ENCODE measurements at places on chromosomes 3 and 15.

DNA sequence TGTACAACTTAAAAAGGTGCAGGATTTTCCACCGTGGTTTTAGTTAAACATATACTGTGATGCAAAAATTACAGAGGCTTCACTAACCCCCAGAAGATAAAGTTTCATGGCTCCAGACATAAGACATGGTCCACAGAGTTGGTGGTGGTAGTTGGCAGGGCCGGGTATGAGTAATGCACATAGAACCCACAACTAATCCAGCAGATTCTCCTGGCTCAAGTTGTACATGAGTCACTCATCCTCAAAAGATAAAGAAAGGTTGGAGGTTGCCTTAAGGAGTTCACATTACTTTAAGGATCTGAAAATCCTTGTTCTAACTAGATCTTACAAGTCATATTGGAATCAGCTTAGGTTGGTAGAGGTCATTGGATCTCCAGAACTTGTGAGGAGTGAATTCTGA, 98.3 kb upstream of the ZBTB20 start:
- no peak for DNase-seq

DNA sequence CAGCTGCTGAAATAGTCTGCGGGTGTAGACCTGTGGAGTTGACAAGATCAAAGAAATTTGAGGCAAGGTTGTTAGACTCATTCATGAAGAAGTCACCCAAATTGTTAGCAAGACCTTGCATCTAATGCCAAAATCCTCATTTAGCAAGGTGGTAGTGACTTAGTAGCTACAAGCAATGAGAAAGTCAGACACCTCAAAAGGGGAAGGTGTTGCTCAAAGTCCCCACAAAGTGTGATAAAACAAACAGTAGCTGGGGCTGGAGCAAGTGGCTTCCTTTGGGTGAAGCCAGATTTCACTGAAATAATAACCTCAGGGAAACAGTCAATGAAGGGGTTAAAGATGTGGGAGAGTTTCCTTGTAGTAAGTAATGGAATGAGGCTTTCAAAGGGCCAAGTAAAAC, 44.9 kb downstream of the CD86 start:
- DNase-seq, result no peak

- no peak for DNase-seq
Observed at GRCh38 chr3:39148435-39149058, 4.8 kb downstream of the CSRNP1 start.

DNA sequence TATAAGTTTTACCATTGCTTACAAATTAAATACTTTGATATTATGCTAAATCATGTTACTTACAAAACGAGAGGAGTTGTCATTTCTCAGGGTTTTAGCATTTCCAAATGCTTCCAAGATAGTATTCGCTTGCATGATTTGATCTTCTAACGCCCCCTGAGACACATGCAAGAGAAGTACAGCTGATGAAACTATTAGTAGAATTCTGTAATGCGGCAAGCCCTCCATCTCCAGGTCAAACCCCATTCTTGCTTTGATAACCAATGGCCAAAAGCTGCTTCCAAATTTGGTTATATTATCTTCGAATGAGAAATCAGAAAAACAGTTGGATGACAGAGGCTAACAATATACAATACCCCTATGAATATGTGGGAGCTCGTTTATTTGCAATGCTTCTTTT, 14.7 kb downstream of the MYH15 start:
- DNase-seq, result no peak

DNA sequence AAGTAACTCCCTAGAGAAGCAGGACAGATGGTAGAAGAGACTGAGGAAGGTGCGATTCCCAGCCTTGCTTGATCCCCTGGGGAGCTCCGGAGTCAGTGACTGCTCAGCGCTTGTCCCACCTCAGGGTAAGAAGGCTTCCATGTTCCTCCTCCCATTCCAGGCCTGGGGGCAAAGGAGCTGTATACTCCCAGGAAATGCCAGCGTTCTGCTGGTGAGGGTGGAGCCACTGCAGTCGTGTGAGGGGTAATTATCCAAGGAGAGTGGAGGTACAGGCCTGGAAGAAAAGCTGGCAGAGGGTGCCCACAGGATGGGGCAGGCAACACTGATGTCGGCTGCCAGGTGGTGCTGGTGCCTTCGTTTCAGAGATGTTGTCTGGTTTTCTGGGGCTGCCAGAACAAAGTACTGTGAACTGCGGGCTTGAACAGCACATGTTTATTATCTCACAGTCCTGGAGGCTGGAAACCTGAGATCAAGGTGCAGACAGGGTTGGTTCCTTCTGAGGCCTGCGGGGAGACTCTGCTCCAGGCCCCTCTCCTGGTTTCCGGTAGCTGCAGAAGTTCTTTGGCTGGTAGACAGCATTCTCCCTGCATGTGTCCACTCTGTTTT, 12.1 kb upstream of the APBA2 start:
- DNase-seq, result no peak

DNA sequence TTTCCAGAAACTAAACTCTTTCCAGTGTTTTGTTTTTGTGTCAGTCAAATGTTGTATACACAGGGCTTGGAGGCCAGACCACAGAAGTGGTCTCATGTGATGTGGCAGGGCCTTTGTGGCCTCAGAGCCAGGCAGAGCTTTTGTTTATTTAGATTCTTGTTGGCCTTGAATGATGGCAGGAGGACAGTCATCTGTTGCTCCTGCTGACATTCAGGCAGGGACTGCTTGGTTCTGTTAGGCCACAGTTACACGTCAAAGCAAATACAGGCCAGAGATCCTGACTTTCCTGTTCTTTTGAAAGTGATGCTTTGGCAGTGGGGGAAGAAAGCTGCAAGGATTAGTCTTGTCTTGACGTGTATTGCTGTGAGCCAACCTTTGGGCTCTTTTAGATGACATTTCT, 325.1 kb downstream of the CACNA2D3 start:
- DNase-seq, result no peak

GRCh38 chr15:32124726-32125125, 94.4 kb downstream of the CHRNA7 start:
- no peak for DNase-seq

DNA sequence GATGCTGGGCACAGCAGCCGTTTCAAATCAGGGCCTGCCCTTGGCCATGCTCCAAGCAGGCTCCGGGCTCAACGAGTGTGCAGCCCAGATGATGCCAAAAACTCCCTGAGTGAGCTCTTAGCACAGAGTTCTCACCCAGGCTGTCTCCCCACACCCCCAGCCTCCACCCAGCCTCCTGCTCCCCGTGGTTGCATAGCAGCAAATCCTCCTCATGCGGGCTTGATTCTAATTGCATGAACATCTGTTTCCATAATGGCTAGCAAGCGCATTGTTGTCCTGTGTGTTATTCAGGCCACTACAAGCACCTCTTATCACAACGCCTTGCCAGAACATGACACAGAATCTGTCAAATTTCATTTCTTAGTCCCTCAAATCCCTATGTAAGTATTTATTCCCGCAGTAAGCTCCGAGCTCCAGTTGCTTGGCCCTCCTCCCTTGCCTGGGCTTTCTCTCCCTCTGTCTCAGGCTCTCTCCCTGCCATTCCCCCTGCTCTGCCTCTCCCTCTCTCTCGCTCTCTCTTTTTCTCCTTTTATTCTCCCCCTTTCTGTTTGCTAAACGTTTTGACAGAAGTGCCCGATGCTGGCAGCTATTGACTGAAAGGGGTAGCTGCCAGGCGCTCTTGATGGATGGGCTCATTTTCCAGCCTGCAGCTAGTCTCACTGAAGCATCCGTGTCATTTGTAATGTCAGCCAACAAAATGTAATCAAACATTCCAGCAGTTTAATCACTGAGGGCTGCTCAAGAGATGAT, 306.5 kb downstream of the IL20RB start:
- peak; percentile 14 for DNase-seq

- no peak for DNase-seq
Observed at GRCh38 chr15:88725305-88726210, 77.7 kb upstream of the ACAN start.

GRCh38 chr3:196763179-196763578, 23.5 kb downstream of the PAK2 start:
- no peak for DNase-seq

GRCh38 chr15:64597477-64597822, 137.1 kb downstream of the ZNF609 start:
- no peak for DNase-seq

DNA sequence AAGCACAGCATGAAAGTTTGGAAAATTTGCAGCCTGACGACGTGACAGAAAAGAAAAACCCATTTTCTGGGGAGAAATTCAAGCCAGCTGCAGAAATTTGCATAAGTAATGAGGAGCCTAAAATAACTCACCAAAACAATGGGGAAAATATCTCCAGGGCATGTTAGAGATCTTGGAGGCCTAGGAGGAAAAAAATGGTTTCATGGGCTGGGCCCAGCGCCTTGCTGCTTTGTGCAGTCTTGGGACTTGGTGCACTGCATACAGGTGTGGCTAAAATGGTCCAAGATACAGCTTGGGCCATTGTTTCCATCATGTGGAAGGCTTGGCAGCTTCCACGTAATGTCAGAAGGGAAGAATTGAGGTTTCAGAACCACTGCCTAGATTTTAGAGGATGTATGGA, 428.5 kb upstream of the FRG2C start:
- no peak for DNase-seq

DNA sequence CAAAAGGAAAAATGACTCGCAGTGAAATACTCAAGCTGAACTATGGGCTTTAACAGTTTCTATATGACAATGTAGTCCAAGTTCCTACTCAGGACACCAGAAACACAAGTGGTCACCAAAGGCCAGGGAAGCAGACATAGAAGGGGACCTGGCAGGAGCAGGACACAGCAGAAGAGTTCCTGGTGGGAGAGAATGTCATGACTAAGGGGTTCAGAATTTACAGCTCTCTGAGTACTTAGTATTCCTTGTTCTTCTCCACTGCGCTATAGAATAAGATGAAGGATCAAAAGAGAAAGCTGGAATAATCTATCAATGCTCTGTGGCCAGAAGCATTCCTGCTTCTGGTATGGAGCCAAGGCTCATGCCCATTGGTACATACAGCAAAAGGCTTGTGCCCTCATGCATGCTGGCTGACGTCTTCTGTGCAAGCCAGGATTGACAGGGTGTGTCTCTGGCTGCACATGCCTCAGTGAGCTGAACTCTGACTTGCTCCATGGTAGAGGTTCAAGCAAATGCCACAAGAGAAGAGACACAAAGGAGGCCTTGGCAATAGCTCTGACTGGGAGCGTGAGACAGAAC, 128.7 kb upstream of the SLC2A2 start:
- DNase-seq, result no peak

- DNase-seq, result no peak
Observed at GRCh38 chr3:156788846-156789245, 37.3 kb upstream of the LEKR1 start.

- DNase-seq, result peak; percentile 70
Observed at GRCh38 chr15:66251790-66252684, 1.5 kb downstream of the MEGF11 start.

- no peak for DNase-seq
Observed at GRCh38 chr3:23762214-23762613, 43.5 kb upstream of the UBE2E1 start.

GRCh38 chr3:195133462-195133861, 137.5 kb downstream of the XXYLT1 start:
- DNase-seq, result peak; percentile 55

DNA sequence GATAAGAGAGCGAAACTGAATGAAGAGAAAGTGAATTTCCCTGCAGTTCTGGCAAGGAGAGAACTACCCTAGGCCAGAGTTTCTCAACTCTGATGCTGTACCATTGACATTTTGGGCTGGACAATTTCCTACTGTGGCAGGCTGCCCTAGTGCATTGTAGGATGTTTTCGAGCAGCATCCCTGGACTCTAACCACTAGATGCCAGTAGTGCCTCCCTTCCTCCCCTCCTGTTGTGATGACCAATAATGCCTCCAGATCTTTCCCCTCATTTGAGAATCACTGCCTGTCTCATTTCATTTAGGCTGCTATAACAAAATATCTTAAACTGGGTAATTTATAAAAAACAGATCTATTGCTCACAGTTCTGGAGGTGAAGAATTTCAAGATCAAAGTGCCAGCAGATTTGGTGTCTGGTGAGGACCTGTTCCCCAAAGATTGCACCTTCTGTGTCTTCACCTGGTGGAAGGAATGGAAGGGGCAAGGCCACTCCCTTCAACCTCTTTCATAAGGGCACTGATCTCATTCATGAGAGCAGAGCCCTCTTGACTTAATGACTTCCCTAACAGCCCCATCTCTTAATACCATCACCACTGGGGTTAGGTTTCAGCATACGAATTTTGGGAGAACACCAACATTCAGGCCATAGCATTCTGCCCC, 188.9 kb upstream of the MEIS2 start:
- peak; percentile 1 for DNase-seq

DNA sequence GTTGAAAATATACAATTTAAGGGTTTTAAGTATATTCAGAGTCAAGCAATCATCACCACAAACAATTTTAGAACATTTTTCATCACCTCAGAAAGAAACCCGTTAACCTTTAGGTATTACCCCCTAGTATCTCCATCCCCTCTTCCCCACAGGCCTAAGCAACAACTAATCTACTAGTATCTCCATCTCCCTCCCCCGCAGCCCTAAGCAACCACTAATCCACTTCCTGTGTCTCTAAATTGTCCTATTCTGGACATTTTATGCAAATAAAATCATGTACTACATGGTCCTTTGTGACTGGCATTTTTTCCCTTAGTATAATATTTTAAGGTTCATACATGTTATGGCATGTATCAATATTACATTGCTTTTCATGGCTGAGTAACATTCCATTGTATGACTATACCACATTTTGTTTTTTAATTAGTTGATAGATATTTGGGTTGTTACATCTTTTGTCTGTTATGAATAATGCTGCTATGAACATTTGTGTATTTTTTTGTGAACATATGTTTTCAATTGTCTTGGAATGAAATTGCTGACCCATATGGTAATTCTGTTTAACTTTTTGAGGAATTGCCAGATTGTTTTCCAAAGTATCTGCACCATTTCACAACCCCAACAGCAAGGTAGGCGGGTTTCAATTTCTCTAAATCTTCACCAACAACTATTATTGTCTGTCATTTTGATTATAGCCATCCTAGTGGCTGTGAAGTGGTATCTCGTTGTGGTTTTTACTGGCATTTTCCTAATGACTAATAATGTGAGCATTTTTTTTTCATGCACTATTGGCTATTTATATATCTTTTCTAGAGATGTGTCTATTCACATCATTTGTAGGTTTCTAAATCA, 215.6 kb upstream of the CD96 start:
- DNase-seq, result no peak

GRCh38 chr3:94909726-94910125, 846.9 kb downstream of the NSUN3 start:
- no peak for DNase-seq

DNA sequence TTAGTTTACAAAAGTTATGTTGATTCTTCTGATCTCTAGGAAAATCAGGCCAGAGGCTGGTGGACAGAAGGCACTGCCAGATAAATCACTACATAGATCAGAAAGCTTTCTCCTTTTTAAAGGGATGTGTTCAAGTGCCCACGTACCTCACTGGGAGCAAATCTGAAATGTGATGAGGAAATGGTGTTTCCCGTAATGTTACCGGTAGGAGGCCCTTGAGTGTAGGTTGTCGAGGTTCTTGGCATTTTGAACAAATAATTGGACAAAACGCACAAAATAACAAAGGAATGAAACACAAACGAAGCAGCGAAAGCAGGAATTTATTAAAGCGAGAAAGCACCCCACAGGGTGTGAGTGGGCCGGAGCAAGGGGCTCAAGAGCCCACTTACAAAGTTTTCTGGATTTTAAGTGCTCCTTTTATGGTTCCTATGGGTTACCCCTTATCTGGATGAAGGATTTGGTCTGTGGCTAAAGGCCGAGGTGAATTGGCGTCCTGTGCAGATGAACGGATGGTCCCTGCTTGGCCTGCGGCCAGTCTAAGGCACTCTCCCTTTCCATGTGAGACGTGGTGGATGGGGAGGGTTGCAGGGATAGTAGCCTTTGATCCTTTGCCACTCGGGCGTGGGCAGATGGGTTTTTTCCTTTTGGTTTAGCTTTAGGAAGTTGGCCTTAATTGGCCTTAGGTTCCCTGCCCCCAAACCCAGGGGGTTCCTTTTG, 1.0 kb downstream of the SNX1 start:
- no peak for DNase-seq

Measured in NCI-H2081 (cell line).